Activated naive CD4-positive, alpha-beta T cell treated with anti-CD3 and anti-CD28 coated beads, Interleukin-2, amount 50 U/mL, for 16 hours (primary cell): ENCODE measurements at places on chromosomes 7 and 10.

- DNase-seq, result no peak
These were observed 110.8 kb downstream of the MYL10 start for GRCh38 chr7:101518336-101518735.

GRCh38 chr7:138258197-138258559 is 181.9 kb downstream of the AKR1D1 start:
- no peak for DNase-seq

DNA sequence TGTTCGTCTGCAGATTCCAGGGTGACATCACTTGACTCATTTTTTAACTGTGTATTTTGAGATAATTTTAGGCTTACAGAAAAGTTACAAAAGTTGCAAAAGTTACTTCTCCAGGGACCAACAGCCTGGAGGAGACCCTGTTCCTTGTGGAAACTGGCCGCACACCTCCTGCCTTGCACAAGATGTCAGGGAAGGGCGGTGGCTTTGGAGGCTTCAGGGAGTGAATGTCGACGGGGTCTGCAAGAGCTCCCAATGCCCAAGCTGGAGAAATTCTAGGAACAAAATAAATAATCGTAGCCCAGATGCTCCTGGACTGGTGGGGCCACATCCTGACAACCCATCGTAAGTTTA is 62.2 kb upstream of the FAM20C start:
- no peak for DNase-seq

- no peak for DNase-seq
These were observed 127.6 kb downstream of the CCNY start for GRCh38 chr10:35463878-35464277.

GRCh38 chr7:98671733-98672331 is 54.7 kb downstream of the NPTX2 start:
- no peak for DNase-seq

- no peak for DNase-seq
These were observed 60.7 kb upstream of the CCDC6 start for GRCh38 chr10:59967079-59967478.
